PC-9 (cell line): ENCODE measurements at places on chromosomes 4 and X. TPM values are rescaled to one million over a fixed set of nuclear protein-coding genes. Genes with fewer than 3 reads are reported as not detected.

GRCh38 chr4:6984612-6985425 lies 58.4 kb upstream of the TADA2B start:
- 0 out of 2 replicates have a peak overlapping the region, but pooled peaks have one; percentile 92 for H3K4me3 ChIP-seq
- H3K36me3 ChIP-seq: no peaks in the 10 kb centered on the region
- H3K27me3 ChIP-seq: no peaks in the 10 kb centered on the region
- DNase-seq: no peak
- no peak overlapping the region for H3K27ac ChIP-seq

DNA sequence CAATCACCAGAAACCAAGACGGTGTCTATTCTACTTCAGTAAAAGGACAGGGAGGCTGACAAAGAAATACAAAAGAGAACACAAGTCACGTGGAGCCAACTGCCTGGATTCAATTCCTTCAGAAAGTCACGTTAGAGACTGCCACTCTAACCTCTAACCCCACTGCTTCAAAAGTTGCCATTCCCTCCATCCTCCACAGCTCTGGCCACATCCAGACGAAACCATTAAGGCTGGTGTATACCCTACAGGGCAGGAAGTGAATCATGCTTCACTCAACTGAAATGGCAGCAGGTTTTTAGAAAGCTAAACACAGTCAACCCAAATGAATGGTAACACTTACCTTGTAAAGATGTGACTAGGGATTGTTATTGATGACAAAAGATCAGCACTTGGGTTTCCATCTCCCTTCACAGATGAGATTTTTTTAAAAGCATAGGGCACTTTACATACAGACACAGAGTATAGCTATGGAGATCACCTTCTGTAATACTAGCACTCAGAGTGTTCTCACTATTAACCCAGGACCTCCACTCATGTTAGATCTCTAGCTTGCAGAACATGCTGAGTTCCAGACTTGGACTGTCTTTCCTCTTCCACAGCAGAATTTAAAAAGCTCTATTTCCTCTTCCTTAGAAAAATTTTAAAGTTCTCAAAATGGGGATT lies 37.4 kb downstream of the MAML3 start:
- H3K4me3 ChIP-seq: no peak overlapping the region
- peaks cover 11% of the 10 kb centered on the region for H3K4me1 ChIP-seq
- H3K27me3 ChIP-seq: no peaks in the 10 kb centered on the region
- H3K27ac ChIP-seq: peak overlapping the region; percentile 52
- DNase-seq: peak; percentile 45

DNA sequence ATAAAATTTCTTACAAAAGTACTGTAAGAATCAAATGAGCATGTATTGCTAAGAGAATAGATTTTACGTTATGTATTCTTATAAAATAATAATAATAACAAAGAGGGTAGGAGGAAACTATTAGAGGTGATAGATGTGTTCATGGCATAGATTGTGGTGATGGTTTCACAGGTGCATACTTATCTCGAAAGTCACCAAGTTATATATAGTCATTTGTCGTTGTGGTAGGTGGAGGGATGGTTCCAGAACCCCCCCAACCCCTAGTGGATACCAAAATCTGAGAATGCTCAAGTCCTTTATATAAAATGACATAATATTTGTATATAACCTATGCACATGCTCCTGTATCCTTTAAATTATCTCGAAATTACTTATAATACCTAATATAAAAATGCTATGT lies 36.7 kb upstream of the H2AZ1 start:
- no peak overlapping the region for H3K27ac ChIP-seq
- H3K4me3 ChIP-seq: no peak overlapping the region
- no peaks in the 10 kb centered on the region for H3K4me1 ChIP-seq
- no peak for DNase-seq
- no peaks in the 10 kb centered on the region for H3K36me3 ChIP-seq

GRCh38 chrX:38697461-38697860 lies 103.8 kb upstream of the MID1IP1 start:
- DNase-seq: no peak
- no peaks in the 10 kb centered on the region for H3K4me1 ChIP-seq
- H3K27ac ChIP-seq: no peak overlapping the region
- H3K27me3 ChIP-seq: no peaks in the 10 kb centered on the region
- H3K36me3 ChIP-seq: no peaks in the 10 kb centered on the region
- H3K4me3 ChIP-seq: no peak overlapping the region

DNA sequence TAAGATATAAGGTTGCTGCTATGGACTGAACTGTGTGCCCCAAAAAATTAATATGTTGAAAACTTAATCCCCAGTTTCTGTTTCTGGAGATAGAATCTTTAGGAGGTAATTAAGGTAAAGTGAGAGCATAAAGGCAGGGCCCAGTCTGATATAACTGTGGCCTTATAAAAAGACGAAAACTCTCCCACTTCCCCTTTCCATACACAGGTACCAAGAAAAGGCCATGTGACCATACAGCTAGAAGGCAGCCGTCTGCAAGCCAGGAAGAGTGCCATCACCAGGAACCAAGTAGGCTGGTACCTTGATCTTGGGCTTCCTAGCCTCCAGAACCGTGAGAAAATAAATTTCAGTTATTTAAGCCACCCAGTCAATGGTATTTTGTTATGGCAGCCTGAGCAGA lies 550.3 kb downstream of the SMARCA1 start:
- H3K27me3 ChIP-seq: no peaks in the 10 kb centered on the region
- no peaks in the 10 kb centered on the region for H3K36me3 ChIP-seq
- DNase-seq: no peak
- H3K4me1 ChIP-seq: no peaks in the 10 kb centered on the region

GRCh38 chrX:28590396-28590795 lies 3.1 kb downstream of the IL1RAPL1 start:
- no peaks in the 10 kb centered on the region for H3K27me3 ChIP-seq
- H3K36me3 ChIP-seq: no peaks in the 10 kb centered on the region
- H3K27ac ChIP-seq: no peak overlapping the region
- no peaks in the 10 kb centered on the region for H3K4me1 ChIP-seq
- no peak overlapping the region for H3K4me3 ChIP-seq

DNA sequence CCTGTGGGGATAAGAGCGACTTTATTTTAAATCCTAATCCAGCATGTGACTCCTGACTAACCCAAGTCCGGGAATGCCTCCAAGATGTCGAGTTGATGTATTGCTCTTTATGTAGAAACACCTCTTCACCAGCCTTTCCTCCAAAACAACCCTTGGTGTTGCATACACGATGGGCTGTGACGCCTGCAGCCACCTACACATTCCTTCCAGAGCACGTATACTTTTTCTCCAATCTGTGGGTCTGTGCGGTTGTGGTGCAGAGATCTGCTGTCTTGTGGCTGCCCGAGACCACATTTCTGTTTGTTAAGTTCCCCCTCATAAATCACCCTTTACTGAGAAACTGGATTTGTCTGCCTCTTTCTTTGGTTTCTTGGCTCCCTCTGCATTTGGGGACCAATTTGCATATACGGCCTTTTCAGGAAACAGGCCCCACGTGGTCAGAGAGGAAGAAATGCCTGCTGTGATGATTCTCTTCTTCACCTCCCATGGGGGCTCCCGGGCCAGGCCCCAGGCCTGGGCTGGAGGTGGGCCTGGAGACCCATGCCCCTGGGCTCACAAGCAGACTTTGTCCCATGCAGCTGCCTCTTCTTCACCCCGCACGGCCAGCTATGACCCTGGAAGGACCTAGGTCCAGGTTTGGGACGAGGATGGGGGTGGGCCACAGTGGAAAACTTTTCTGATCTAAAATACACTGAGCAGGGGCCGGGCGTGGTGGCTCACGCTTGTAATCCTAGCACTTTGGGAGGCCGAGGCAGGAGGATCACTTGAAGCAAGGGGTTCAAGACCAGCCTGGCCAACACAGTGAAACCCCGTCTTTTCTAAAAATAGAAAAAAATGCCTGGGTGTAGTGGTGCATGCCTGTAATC lies 21.4 kb upstream of the AFAP1 start:
- DNase-seq: peak; percentile 75
- H3K27me3 ChIP-seq: no peaks in the 10 kb centered on the region
- H3K36me3 ChIP-seq: no peaks in the 10 kb centered on the region
- peaks cover 94% of the 10 kb centered on the region for H3K4me1 ChIP-seq
- H3K27ac ChIP-seq: peak overlapping the region; percentile 75

DNA sequence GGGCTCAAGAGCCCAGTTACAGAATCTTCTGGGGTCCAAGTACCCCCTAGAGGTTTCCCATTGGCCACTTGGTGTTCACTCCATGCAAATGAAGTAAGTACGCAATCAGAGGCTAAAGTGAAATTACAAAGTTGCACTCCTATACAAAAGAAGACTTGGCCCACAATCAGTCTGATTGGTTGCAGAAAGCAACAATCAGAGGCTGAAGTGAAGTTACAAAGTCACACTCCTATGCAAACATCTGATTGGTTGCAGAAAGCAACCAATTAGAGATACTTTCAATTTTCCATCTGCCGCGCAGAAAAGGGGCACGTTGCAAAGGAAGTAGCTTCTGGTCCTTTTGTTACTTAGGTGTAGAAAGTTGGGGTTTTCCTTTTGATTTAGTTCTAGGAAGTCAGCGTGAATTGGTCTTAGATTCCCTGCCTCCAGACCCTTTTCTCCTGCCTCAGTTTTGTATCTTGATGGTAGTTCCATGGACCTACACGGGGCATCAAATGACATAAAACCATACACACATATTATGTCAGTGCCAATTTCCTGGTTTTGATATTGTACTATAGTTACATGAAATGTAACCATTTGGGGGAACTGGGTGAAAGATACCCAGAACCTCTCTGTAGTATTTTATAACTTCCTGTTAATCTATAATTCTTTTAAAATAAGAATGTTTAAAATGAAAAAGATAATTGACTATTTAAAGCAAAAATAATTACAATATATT lies 12.4 kb upstream of the PIN4 start:
- no peak for DNase-seq
- no peaks in the 10 kb centered on the region for H3K4me1 ChIP-seq
- peaks cover 4% of the 10 kb centered on the region; the same call in 1 of the 2 replicates for H3K27me3 ChIP-seq
- H3K36me3 ChIP-seq: no peaks in the 10 kb centered on the region
- no peak overlapping the region for H3K4me3 ChIP-seq

DNA sequence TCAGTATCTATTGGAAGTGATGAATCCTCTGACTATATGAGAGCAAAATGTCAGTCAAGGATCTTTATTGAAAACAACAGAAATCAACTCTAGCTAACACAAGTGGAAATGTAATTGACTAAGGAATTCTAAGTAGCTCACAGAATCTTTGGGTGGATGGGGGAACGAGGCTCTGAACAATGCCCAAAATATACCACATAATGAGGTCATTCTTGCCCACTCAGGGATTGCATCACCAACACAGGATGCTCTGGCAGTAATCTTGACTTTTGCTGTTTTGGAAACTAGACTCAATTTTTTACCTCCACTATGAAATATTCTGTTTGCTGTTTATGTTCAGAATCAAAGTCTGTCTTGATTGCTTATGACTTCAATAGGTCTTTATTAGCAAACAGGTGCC lies 127.4 kb upstream of the UNC5C start:
- H3K27me3 ChIP-seq: no peaks in the 10 kb centered on the region
- H3K27ac ChIP-seq: no peak overlapping the region
- H3K36me3 ChIP-seq: no peaks in the 10 kb centered on the region
- no peak overlapping the region for H3K4me3 ChIP-seq
- H3K4me1 ChIP-seq: no peaks in the 10 kb centered on the region

- no peaks in the 10 kb centered on the region for H3K36me3 ChIP-seq
- H3K27me3 ChIP-seq: no peaks in the 10 kb centered on the region
Measured at GRCh38 chr4:97998203-97998602, 145.1 kb downstream of the STPG2 start.

GRCh38 chr4:38160487-38161207 lies 200.4 kb downstream of the PTTG2 start:
- H3K27me3 ChIP-seq: no peaks in the 10 kb centered on the region
- H3K27ac ChIP-seq: peak overlapping the region; percentile 96
- H3K4me1 ChIP-seq: peaks cover 71% of the 10 kb centered on the region
- peak overlapping the region; percentile 4; the same call in 1 of the 2 replicates for H3K4me3 ChIP-seq

DNA sequence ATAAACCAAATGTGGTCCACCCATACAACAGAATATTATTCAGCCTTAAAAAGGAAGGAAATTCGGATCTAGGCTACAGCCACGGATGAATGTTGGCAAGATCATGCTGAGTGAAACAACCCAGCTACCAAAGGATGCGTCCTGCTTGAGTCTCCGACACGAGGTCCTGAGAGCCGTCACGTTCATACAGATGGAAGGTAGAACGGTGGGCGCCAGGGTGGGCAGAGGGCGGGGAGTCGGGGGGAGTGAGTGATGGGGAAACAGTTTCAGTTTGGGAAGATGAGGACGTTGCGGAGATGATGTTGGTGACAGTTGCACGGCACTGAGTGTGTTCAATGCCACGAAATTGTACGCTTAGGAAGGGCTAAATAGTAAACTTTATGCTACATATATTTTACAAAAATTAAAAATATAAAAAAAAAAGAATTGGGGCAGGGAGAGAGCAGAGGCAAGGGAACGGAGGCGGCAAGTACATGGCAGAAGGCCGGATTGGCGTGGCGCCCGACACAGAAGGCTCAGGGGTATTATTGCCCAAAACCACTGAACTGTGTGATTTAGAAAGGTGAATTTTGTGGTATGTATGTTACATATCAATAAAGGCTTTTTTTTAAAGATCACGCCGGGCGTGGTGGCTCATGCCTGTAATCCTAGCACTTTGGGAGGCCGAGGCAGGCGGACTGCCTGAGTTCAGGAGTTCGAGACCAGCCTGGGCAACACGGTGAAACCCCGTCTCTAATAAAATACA lies 14.8 kb upstream of the MXD4 start:
- H3K27me3 ChIP-seq: peaks cover 18% of the 10 kb centered on the region; the same call in 1 of the 2 replicates
- no peak overlapping the region for H3K4me3 ChIP-seq
- no peaks in the 10 kb centered on the region for H3K36me3 ChIP-seq
- H3K4me1 ChIP-seq: no peaks in the 10 kb centered on the region
- no peak for DNase-seq
- H3K27ac ChIP-seq: no peak overlapping the region

DNA sequence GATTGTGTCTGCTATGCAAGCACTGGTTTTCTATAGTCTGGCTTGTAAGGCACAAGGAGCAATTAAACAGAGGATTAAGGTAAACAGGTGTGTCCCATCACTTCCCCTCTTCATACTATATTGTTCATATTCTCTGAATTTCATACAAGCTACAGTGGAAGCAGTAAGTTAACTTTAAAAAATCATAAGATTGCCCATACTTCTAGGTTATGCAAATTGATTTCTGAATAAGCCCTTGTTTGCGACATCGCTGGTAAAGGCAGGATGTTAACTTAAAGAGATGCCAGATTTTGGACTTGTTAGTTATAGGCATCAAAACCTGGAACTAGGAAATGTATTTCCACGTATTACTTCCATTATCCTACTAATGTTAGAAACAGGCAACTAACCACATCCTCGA lies 1.0 kb upstream of the TMEM131L start:
- peaks cover 27% of the 10 kb centered on the region for H3K4me1 ChIP-seq
- no peak overlapping the region for H3K27ac ChIP-seq
- no peaks in the 10 kb centered on the region for H3K27me3 ChIP-seq
- peak overlapping the region; percentile 87; the same call in 1 of the 2 replicates for H3K4me3 ChIP-seq
- no peaks in the 10 kb centered on the region for H3K36me3 ChIP-seq

The CXCL5 gene
- not detected in 2 replicates for total RNA-seq

The ZNF157 gene
- total RNA-seq: not detected in 2 replicates

The TMEM31 gene
- not detected in 2 replicates for total RNA-seq

The GPR82 gene
- total RNA-seq: not detected in 2 replicates
